Tracheal epithelial cell (primary cell): ENCODE measurements at places on chromosomes 1 and 21. TPM values are rescaled to one million over a fixed set of nuclear protein-coding genes. Genes with fewer than 3 reads are reported as not detected.

The CSF3R gene
- total RNA-seq = 0.24 TPM in 1 of 2 replicates, not detected in the other

The CLDN17 gene
- under 0.01 TPM in 1 of 2 replicates, not detected in the other for total RNA-seq

The C1QTNF12 gene
- 1.9 and 2.4 TPM in 2 replicates for total RNA-seq

The LCE2B gene
- total RNA-seq = not detected in 2 replicates

The CAPN9 gene
- 0.43 TPM in 1 of 2 replicates, not detected in the other for total RNA-seq

The TMPRSS3 gene
- total RNA-seq = not detected in 2 replicates

The KCNQ4 gene
- total RNA-seq = 0.48 TPM in 1 of 2 replicates, not detected in the other

The KCNK2 gene
- not detected in 2 replicates for total RNA-seq

The TSPAN2 gene
- total RNA-seq = 3.4 TPM in 1 of 2 replicates, not detected in the other

The NDUFV3 gene
- 40.2 and 49.7 TPM in 2 replicates for total RNA-seq

The WNT9A gene
- 1.9 and 3.2 TPM in 2 replicates for total RNA-seq

The NPR1 gene
- total RNA-seq = 0.48 TPM in 1 of 2 replicates, not detected in the other

The HPCA gene
- not detected in 2 replicates for total RNA-seq
